CD4-positive, alpha-beta memory T cell (primary cell): ENCODE measurements at places on chromosomes 5 and 9. TPM values are rescaled to one million over a fixed set of nuclear protein-coding genes. Genes with fewer than 3 reads are reported as not detected.

GRCh38 chr5:62306323-62306895 lies 403 bp downstream of the KIF2A start:
- no peak for DNase-seq

DNA sequence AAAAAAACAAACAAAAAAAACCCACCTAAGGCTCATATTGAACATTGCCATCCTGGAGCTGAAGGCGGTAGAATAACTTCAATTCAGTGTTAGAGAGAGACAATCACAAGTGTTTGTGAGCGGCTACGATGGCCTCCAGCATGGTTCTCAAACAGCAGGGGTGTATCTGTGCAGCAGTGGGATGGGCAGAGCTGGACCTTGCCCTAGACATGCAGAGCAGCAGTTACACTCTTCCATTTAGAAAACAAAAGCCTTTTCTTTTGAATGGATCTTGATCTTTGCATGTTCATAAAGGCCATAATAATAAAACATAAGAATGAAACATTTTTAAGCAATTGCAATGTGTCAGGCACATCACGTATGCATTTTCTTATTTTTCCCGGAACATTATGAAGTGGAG lies 50.3 kb downstream of the ARHGAP26 start:
- DNase-seq = no peak

DNA sequence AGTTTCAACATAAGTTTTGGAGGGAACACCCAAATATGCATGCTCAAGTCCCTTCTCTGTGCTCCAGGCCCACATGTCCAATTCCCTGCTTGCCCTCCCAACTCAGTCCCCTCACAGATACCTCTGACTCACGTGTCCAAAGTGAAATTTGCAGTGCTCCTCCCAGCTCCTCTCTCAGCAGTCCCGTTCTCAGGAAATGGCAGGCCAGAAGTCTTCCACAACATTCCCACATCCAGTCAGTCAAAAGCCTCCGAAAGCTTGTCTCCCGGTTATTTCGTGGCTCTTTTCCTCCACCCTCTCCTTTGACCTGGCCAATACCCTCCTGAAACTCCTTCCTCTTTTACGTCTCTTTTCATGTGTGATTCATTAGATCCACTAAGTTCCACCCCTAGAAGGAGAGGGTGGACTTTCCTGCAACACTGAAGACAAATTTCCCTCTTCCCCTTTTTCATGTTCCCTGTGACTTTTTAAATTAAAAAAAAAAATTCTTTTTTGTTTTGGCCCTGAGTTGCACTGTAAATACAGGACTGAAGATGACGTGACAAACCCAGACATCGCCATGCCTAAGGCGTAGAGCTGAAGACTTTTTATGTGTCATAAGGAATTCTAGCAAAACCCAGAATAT lies 12.8 kb upstream of the MGAT1 start:
- DNase-seq = no peak

The C7 gene
- not detected for total RNA-seq

The UGT3A2 gene
- not detected for total RNA-seq

The MEIKIN gene
- total RNA-seq = 6.2 TPM

The VLDLR gene
- total RNA-seq = 0.38 TPM

The GABRB2 gene
- not detected for total RNA-seq

DNA sequence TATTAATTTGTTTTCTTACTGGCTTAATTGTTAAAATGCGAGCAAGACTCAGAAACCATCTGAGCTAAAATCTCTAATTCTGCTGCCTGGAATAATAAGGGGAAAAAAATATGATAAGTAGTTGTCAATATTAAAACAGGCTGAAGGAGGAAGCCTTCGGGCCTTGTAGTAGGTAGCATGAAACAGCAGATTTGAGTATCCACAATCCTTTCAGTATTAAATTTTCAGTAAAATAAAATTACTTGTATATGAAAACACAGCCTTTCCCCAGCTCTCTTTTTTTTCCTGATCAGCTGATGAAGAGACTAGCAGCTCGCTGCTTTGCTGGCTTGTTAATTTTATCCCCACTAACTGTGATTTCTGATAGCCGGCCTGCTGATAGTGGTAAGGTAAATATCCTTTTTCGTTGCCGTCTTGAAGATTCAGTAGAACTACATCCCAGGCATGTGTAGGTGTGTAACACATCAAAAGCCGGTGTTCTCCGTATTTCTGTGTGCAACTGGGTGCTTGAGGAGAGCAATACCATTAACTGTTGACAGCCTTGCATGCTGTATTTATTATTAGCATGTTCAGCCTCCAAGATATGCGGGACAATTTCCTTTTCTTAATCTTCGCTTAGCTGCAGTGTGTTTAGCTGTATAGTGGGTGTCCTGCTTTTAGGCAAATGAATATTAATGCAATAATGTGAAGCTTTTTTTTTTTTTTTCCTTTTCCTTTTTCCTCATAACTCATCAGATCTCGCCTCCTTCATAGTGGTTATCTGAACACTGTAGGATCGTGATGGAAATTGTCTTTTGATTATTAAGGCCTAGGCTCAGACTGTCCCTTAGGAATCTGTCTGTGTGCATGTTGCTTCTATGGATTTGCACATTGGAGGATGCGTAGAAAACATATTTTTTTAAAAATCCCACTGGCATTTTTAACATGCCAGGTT lies 144.6 kb downstream of the SMARCA2 start:
- DNase-seq = no peak
